Chondrocyte (in vitro differentiated cells): ENCODE measurements at places on chromosomes 6 and 20. TPM values are rescaled to one million over a fixed set of nuclear protein-coding genes. Genes with fewer than 3 reads are reported as not detected.

DNA sequence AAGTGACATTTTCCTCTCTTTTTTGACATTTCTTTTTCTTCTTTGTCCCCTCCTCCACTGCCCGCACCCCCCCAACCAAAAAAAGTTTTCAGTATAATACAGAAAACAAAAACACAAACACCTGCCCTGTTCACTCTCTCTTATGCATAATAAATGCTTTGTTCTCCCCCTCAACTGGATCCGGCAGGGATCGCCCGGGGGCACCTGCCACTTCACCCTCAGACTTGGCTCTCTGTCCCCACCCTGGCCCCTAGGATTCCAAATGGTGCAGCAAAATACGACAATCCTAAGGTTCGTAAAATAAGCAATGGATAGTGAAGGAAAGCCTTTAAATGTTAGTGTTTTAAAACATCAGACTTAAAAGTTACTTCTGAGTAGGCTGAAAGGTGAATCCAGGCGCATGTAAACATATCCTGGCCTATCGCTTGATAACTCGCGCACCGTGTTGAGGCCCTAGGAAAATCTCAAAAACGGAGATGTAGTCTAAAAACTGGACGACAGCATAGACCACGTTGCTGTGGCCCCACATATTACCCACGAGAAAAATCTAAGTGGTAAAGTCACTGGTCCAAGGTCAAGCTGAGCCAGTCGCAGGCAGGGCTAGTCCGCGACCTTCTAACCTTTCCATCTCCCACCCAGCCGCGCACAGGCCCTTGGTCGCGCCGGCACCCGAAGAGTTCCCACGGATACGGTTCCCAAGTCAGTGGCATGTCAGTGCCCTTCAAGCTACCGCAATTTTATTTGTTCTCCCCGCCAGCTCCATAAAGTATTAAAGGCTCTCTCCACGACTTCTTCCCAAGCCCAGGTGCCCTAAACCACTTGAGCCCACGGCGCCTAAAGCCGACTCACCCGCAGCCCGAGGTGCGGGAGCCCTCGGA is 130.8 kb downstream of the OGFRL1 start:
- no peaks in the 10 kb centered on the region for H3K27me3 ChIP-seq
- DNase-seq: no peak
- peaks cover 17% of the 10 kb centered on the region for H3K4me1 ChIP-seq
- peak overlapping the region; percentile 82 for H3K4me3 ChIP-seq

GRCh38 chr6:99612551-99613408 is 6.1 kb downstream of the PRDM13 start:
- peak overlapping the region; percentile 19 for H3K4me3 ChIP-seq
- peaks cover 82% of the 10 kb centered on the region for H3K27me3 ChIP-seq
- H3K27ac ChIP-seq: no peak overlapping the region

Gene FRK
- 0.60 to 1.1 TPM (median 1.1 TPM) in 3 replicates for total RNA-seq

DNA sequence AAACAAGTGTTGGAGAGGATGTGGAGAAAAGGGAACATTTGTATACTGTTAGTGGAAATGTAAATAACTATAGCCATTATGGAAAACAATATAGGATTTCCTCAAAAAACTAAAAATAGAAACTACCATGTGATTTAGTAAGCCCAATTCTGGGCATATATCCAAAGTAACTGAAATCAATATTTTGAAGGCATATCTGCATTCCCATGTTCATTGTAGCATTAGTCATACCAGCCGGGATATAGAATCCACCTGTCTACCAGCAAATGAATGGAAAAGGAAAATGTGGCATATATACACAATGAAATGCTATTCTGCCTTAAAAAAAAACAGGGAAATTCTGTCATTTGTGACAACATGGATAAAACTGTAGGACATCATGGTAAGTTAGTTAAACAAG is 15.3 kb upstream of the C6orf58 start:
- H3K4me3 ChIP-seq: no peak overlapping the region
- no peaks in the 10 kb centered on the region for H3K27me3 ChIP-seq
- no peak overlapping the region for H3K27ac ChIP-seq
- no peak for DNase-seq
- no peaks in the 10 kb centered on the region for H3K36me3 ChIP-seq

Gene SLC52A3
- total RNA-seq: not detected in 3 replicates

GRCh38 chr6:39330476-39330875 is 8.0 kb upstream of the KCNK16 start:
- no peak overlapping the region for H3K27ac ChIP-seq
- no peaks in the 10 kb centered on the region for H3K36me3 ChIP-seq
- no peak for DNase-seq
- H3K4me1 ChIP-seq: no peaks in the 10 kb centered on the region

GRCh38 chr6:44275749-44276648 is 5.7 kb downstream of the TMEM151B start:
- peaks cover 43% of the 10 kb centered on the region for H3K27me3 ChIP-seq
- no peak overlapping the region for H3K4me3 ChIP-seq
- H3K27ac ChIP-seq: no peak overlapping the region

Gene SLC24A3
- total RNA-seq: 0.10 TPM in 2 of 3 replicates, not detected in the other

DNA sequence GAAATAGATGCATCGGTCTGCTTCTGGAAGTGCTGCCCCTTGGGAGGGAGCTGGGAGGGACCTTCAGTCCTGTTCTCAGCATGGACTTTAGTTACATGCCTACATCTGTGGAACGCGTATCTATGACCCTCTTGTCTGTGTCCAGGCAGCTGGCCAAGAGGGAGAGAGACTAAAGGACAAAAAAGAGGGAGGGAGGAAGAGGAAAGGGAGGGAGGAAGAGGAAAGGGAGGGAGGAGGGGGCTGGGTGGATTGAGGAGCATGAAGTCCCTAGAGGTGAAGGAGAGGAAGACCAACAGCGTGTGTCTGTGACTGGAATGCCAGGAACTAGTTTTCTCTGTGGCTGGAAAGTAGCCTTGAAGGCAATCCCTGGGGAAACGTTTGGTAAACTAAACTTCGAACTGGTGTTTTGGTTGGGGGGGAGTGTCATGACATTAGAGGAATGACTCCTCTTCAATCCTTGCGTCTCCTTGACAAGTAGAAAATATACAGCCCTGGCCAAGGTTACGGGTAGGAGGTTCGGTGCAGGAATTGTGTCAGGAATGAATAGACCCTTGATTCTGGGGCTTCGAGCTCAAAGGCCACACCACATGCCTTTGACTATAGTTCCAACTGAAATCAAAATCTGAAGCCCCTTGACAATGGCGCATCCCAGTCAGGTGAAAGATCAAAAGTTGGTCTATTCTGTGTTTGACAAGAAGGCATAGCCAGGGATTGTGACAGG is 52.0 kb upstream of the PLEKHG1 start:
- DNase-seq: no peak
- no peaks in the 10 kb centered on the region for H3K36me3 ChIP-seq
- peaks cover 4% of the 10 kb centered on the region for H3K4me1 ChIP-seq
- peaks cover 21% of the 10 kb centered on the region for H3K27me3 ChIP-seq

- no peak for DNase-seq
- H3K27ac ChIP-seq: no peak overlapping the region
- H3K27me3 ChIP-seq: no peaks in the 10 kb centered on the region
- peaks cover 18% of the 10 kb centered on the region for H3K36me3 ChIP-seq
These were observed 36.4 kb upstream of the KHDC1 start for GRCh38 chr6:73299151-73299971.

Gene VSX1
- not detected in 3 replicates for total RNA-seq

- no peak overlapping the region for H3K27ac ChIP-seq
- H3K4me1 ChIP-seq: peaks cover 39% of the 10 kb centered on the region
- H3K4me3 ChIP-seq: no peak overlapping the region
- H3K36me3 ChIP-seq: peaks cover 7% of the 10 kb centered on the region
These were observed 97.6 kb downstream of the FIG4 start for GRCh38 chr6:109788687-109789086.

GRCh38 chr20:12358655-12359009 is 440.9 kb downstream of the BTBD3 start:
- H3K4me3 ChIP-seq: no peak overlapping the region
- H3K27ac ChIP-seq: no peak overlapping the region
- no peak for DNase-seq
- H3K36me3 ChIP-seq: no peaks in the 10 kb centered on the region
- H3K27me3 ChIP-seq: no peaks in the 10 kb centered on the region

DNA sequence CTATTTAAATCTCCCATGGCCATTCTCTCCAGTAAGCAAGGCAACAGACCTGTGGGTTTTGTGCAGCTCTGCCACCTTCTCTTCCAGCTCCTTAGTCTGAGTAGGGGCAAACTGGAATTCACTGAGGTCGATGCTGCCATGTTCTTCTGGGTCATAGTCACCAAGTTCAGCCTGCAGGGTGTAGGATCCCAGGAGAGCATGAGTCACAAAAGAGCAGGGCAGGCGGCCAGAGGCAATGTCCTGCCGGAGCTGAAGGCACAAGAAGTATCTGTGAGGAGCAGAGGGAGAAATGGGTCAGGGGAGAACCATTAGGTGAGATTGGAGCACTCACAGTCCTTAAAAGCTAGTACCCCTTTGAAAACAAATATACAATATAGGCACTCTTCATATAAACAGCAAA is 73.7 kb downstream of the SMLR1 start:
- peaks cover 4% of the 10 kb centered on the region for H3K36me3 ChIP-seq
- peak overlapping the region; percentile 11 for H3K27ac ChIP-seq
- no peak for DNase-seq
- no peak overlapping the region for H3K4me3 ChIP-seq
- peaks cover 12% of the 10 kb centered on the region for H3K4me1 ChIP-seq

Gene ARHGAP18
- total RNA-seq: 8.0 to 14.0 TPM (median 10.3 TPM) in 3 replicates

Gene GHRH
- total RNA-seq: not detected in 3 replicates

Gene SIRPG
- total RNA-seq: not detected in 3 replicates

Gene MAS1
- total RNA-seq: not detected in 3 replicates

DNA sequence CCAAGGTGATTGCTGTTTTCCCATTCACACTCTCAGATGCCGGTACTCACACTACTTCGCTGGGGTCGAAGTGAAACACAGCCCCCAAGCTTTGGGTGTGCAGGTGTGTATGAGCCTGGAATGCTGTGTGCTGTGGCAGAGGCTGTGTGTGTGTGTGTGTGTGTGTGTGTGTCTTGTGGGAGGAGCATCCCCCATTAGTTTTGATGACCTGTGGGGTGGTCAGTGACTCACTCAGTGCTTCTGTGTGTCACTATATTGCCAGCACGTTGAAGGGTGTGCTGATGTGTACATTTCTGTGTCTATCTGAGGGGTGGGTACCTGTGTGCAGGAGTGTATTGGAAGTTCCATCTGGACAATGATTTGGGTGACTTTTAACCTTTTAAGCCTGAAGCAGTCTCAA is 5.0 kb upstream of the SLC12A5 start:
- H3K27me3 ChIP-seq: peaks cover 54% of the 10 kb centered on the region
- no peak for DNase-seq
- no peak overlapping the region for H3K4me3 ChIP-seq
- peaks cover 6% of the 10 kb centered on the region for H3K4me1 ChIP-seq

GRCh38 chr6:44475779-44476434 is 88.4 kb downstream of the CDC5L start:
- peaks cover 1% of the 10 kb centered on the region for H3K36me3 ChIP-seq
- DNase-seq: no peak
- H3K27ac ChIP-seq: no peak overlapping the region
- H3K4me3 ChIP-seq: peak overlapping the region; percentile 31
- H3K27me3 ChIP-seq: no peaks in the 10 kb centered on the region

DNA sequence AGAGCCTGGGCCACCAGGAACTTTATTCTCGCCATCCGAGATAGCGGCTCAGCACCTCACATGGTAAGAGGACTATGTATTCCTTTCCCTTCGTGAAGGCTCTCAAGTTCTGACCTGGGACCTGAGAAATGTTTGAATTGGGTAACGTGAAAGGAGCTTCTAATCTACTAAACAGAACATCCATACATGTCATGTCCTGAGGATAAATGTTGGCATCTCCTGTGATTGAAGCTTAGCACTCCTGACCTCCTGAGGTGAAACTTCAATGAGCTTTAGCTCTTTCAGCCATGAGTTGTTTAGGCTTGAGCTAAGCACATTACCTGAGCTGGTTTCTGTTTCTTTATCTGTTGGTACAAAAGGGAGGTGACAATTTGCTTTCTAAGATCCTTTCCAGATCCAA is 280.9 kb downstream of the PACRG start:
- no peak overlapping the region for H3K4me3 ChIP-seq
- no peak overlapping the region for H3K27ac ChIP-seq
- DNase-seq: no peak
- H3K36me3 ChIP-seq: no peaks in the 10 kb centered on the region
- peaks cover 6% of the 10 kb centered on the region for H3K4me1 ChIP-seq

GRCh38 chr6:25403150-25403549 is 124.0 kb downstream of the CARMIL1 start:
- no peaks in the 10 kb centered on the region for H3K27me3 ChIP-seq
- no peak overlapping the region for H3K27ac ChIP-seq
- H3K36me3 ChIP-seq: no peaks in the 10 kb centered on the region
- peaks cover 4% of the 10 kb centered on the region for H3K4me1 ChIP-seq
- DNase-seq: no peak
- no peak overlapping the region for H3K4me3 ChIP-seq

- no peaks in the 10 kb centered on the region for H3K27me3 ChIP-seq
- no peak for DNase-seq
- no peaks in the 10 kb centered on the region for H3K36me3 ChIP-seq
- no peak overlapping the region for H3K4me3 ChIP-seq
- H3K27ac ChIP-seq: peak overlapping the region; percentile 89
These were observed 19.9 kb downstream of the EZR start for GRCh38 chr6:158799051-158799792.

Gene FAM83C
- total RNA-seq: not detected in 3 replicates

Gene CDH4
- total RNA-seq: 0.48 to 1.1 TPM (median 0.99 TPM) in 3 replicates

Gene C6orf52
- total RNA-seq: 0.82 to 0.97 TPM in 2 of 3 replicates, not detected in the other

DNA sequence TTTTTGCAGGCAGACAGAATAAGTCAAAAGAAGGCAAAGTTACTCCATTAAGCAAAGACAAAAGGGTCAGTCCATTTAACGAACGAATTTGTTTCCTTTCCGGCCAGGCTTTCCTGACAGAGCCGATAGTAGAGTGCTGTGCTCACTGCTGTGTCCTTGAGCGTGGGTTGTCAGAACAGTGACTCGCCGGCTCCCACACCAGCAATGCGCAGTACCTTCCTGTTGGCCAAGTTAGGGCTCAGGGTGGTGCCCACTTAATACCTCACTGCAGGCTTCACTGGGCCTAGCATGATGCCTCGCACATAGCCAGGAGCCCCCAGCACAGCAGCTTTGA is 294.7 kb downstream of the FOXC1 start:
- peaks cover 30% of the 10 kb centered on the region for H3K4me1 ChIP-seq
- H3K27me3 ChIP-seq: no peaks in the 10 kb centered on the region
- H3K4me3 ChIP-seq: no peak overlapping the region
- H3K36me3 ChIP-seq: peaks cover 1% of the 10 kb centered on the region
- H3K27ac ChIP-seq: no peak overlapping the region

DNA sequence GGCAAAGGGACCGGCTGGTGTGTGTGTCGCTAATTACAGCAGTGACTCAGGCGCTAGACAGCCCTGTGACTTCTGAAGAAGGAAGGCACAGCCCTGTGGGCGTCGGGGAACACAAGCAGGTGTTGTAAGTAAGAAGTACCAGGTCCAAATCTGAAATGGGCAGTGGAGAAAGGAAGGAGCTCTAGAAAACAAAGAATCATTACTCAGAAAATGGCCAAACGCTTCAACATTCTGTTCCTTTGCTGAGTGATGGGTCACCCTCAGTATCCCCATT is 106.8 kb downstream of the PXDC1 start:
- peaks cover 2% of the 10 kb centered on the region for H3K36me3 ChIP-seq
- DNase-seq: no peak
- no peak overlapping the region for H3K4me3 ChIP-seq

- peaks cover 25% of the 10 kb centered on the region for H3K4me1 ChIP-seq
- no peak for DNase-seq
- no peaks in the 10 kb centered on the region for H3K27me3 ChIP-seq
- H3K4me3 ChIP-seq: no peak overlapping the region
- H3K36me3 ChIP-seq: no peaks in the 10 kb centered on the region
These were observed 31.2 kb upstream of the CCND3 start for GRCh38 chr6:41972826-41973225.
